CD4-positive, alpha-beta T cell treated with Interleukin-17A for 1 hour (primary cell): ENCODE measurements at places on chromosomes 12 and 14.

- no peak for DNase-seq
These were observed 88.5 kb upstream of the ANO4 start for GRCh38 chr12:100706033-100706432.

DNA sequence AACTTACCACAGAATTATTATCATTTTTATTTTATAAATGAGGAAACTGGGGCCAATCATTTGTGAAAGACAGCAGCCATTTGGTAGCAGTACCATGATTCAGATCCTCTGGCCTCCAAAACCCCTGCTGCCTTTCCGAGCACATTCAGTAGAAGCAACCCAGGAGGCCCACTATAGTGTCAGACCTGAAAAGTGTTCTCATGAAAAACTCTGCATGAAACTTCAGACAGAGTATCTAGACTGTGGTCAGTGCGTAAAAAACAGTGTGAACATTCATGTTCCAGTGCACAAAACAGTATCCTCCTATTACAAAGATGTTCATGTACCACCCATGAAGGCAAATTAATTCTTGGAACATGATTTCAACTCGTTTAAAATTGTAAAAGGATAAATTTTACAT, 112.0 kb downstream of the EPS8 start:
- no peak for DNase-seq

DNA sequence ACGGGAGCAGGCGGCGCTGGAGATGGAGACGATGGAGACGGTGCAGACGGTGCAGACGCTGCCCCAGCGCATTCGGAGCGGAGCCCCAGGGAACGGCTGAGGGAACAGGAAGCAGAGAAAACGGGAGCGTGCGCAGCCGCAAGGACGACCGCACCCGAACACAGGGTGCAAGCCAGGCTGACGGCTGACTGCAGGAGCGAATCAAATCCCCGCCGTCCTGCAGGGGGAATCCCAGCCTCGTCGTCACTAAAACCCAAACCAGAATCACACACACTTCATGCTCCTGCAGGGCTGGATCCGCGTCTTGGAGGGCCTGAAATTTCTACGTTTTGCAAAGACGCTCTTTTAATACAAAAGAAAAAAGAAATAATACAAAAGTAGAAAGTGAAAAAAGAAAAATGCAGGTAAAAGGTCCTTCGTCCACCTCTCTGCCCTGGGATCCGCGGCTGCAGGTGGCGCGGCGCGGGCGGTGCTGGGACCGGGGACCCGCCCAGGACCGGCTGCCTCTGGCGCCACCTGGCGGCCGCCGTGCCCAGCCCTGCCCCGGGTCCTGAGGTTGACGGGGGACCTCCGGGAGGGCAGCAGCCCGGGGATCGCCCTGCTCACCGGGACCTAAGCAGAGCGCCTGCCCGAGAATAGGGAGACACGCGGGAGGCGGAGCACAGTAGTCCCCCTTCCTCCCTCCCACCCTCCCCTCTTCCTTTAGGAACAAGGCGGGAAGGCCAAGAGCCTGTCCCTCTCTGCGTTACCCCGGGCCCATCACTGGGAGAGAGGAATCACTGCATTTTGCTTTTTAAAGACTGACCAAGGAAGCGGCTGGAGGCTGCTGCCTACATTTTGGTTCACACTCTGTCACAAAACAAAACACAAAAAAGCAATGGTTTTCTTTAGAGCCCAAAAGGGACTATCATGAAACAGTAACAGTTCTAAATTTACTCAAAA, 20.1 kb downstream of the STX2 start:
- DNase-seq = peak; percentile 70

- no peak for DNase-seq
These were observed 67.0 kb downstream of the RBM19 start for GRCh38 chr12:113899042-113899560.

DNA sequence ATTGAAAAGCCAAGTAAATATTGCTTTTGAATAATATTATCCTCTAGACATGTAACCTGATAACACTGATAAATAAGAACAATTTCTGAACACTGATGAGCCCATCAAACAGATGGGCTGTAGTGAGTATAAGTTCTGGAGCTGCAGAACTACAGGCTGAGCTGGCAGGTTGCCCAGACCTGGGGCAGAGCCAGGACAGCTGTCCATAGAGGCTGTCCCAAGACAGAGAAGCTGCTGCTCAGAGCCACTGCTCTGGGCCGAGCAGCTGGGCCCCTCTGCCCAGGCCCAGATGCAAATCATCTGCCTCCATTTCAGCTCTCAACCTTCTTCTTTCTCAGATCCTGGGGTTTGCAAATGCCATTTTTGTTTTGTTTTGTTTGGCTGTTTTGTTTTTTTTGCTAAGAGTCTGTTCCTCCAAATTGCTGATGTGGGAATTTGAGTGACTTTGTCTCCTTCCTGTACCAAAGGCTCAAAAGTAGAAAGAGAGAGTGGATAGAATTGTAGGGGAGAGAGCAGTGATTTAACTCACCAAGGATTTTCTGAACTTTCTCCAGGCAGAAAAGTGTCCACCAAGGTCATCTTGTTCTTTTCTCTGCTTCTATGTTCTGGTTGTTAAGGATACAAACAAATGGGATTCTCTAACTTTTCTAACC, 4.0 kb upstream of the TESPA1 start:
- no peak for DNase-seq

DNA sequence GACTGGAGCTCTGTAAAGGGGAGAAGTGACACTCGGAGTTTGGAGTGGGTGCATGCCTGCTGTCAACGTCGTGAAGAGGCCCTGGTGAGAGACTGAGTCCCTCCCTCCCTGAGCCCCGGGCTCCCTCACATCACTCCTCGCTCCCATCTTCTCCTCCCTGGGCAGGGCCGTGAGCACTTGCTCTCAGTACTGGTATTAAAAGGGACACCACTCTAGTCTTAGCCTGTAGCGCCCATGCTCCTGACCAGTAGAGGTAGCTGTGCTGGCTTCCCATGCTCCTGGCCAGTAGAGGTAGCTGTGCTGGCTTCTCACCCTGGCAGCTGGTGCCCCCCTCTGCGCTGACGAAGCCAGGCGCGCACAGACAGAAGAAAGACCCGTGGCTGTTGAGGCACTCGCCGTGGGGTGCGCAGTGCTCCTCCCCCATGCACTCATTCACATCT, 14.7 kb downstream of the ISCA2 start:
- DNase-seq = no peak

DNA sequence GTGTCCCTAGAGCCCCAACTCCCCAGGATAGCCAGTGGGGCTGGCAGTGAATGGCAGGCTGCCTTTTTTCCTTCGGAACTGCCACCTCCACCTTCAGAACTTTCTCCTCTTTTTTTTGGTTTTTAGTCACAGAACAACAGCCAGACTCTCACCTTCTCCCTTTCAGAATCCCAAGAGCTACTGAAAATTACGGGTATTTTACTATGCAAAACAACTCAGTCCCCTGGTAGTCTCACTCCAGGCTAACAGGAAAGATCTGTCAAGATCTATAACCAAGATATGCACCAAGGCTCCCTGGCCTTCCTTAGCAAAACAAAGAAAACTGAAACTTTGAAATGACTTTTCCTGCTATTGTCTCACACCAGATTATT, 12.5 kb downstream of the PLEKHG6 start:
- no peak for DNase-seq

DNA sequence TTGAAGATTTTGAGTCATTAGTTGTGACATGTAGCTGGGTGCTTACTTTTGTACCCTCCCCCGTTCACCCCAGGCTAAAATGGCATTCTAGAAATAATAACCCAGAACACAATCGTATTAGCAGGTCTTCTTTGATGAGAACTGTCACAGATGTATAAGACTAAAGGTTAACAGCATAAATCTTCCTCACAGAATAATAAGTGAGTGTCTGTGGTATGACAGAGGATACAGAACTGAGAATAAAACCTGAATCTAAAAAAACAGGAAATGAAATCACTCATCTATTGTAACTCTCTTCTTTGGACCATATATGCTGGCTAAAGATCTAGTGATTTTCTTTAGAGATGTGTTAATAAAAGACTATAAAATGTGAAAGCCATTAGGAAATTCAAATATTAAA, 746.6 kb downstream of the LRFN5 start:
- DNase-seq = no peak

DNA sequence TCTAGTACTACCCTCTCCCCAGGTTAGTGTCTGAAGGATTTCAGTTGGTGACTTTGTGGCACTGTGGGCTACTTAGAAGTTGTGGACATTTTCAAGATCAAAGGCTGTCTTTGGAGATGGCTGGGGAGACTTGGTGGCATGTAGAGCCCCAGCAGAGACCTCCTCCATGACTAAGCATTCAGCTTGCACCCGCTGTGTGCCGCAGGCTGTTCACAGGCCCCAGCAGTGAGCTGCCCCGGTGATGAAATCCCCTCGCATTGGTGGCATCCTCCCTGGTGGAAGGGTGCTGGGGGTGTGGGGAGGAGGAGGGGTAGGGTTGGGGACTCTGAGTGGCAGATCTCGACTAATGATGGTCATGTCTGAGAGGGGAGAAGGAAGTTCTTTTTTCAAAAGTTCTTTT, 173.9 kb downstream of the TSPAN9 start:
- no peak for DNase-seq

- DNase-seq = no peak
These were observed 28.9 kb upstream of the TMEM179 start for GRCh38 chr14:104633276-104634137.

- no peak for DNase-seq
These were observed 223.7 kb downstream of the CACNA1C start for GRCh38 chr12:2276288-2277033.

- DNase-seq = no peak
These were observed 143.5 kb downstream of the SSPN start for GRCh38 chr12:26338586-26339572.
